ENCODE measurements at places on chromosomes 5 and 9. TPM values are rescaled to one million over a fixed set of nuclear protein-coding genes. Genes with fewer than 3 reads are reported as not detected.

DNA sequence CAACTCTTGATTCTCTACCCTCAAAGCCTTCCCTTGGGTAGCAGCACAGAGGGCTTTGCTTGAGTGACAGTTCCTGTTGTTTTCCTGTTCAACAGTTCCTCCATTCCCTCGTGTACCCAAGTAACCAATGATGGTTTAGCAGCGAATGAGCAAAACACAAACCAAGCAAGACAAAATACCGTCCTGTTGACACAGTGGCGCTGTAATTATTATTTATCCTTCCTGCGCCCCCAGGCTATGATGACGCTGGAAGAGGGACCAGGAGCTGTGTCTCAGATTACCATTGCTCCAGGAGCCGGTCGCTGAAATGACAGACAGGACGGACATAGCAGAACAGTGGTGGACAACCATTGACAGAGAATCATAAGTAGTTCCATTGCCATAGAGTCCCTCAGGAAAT, 154.8 kb downstream of the GADD45G start:
- no peak overlapping the region for H3K4me3 ChIP-seq
- no peaks in the 10 kb centered on the region for H3K27me3 ChIP-seq
- no peak overlapping the region for H3K27ac ChIP-seq
- no peak for DNase-seq

GRCh38 chr5:148374690-148375360, 8.9 kb upstream of the FBXO38 start:
- no peak for DNase-seq
- H3K27ac ChIP-seq, result no peak overlapping the region

DNA sequence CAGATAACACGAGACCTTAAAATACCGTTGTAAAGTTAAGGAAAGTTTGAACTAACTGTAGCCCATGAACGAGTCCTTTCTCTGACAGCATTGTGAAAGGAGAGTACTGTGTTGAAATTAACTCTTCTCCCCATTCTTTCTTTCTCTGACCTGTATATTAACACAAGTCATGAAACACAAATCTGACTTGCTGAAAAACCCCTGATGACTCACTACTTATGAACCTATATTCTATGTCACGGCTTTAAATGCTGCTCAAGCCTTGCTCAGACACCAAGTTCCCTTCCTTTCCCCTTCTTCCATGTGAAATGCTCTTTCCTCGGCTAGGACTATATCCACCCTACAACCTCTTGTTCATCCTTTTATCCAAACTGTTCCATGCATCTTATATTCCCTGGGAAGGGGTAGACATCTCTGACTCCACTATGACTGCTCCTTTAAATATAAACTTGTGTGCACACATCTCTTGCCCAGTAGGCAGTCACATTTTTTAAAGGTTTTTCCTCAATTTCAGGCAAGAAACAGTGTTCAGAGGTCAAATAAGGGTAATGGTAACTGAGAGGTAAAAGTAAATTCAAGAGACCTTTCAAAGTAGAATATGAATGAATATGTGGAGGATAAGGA, 142.9 kb downstream of the NFIB start:
- no peaks in the 10 kb centered on the region for H3K4me1 ChIP-seq
- H3K36me3 ChIP-seq, result no peaks in the 10 kb centered on the region
- H3K27me3 ChIP-seq, result no peaks in the 10 kb centered on the region
- no peak for DNase-seq

- no peaks in the 10 kb centered on the region for H3K4me1 ChIP-seq
- no peaks in the 10 kb centered on the region for H3K36me3 ChIP-seq
- H3K27ac ChIP-seq, result no peak overlapping the region
- H3K27me3 ChIP-seq, result no peaks in the 10 kb centered on the region
These were observed 78.6 kb downstream of the KCNT1 start for GRCh38 chr9:135780626-135781025.

GRCh38 chr5:178387856-178388190, 155.2 kb upstream of the PHYKPL start:
- no peak overlapping the region for H3K27ac ChIP-seq
- no peaks in the 10 kb centered on the region for H3K4me1 ChIP-seq
- no peaks in the 10 kb centered on the region for H3K36me3 ChIP-seq

DNA sequence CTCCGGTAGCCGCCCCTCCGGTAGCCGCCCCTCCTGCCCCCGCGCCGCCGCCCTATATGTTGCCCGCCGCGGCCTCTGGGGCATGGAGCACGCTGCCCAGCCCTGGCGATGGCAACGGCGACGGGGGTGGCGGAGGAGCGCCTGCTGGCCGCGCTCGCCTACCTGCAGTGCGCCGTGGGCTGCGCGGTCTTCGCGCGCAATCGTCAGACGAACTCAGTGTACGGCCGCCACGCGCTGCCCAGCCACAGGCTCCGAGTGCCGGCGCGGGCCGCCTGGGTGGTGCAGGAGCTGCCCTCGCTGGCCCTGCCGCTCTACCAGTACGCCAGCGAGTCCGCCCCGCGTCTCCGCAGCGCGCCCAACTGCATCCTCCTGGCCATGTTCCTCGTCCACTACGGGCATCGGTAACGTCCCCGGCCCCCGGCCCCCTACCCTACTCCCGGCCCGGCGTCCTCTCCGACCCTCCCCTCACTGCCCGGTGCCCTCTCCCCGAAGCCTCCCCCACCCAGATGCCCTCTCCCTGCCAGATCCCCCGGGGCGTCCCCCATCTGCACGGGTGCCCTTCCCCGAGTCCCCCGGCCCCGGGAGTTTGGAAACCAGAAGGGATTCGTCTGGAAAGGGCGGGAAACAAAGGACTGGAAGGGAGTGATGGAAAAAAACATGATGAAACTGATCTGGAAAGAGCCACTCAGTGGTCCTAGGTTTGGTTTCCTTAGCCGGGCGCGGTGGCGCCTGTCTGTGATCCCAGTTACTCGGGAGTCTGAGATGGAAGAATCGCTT, 417 bp downstream of the SRD5A1 start:
- H3K27me3 ChIP-seq, result no peaks in the 10 kb centered on the region
- peaks cover 44% of the 10 kb centered on the region for H3K4me1 ChIP-seq
- H3K27ac ChIP-seq, result peak overlapping the region; percentile 63
- no peak for DNase-seq
- H3K4me3 ChIP-seq, result peak overlapping the region; percentile 92

- peaks cover 96% of the 10 kb centered on the region for H3K4me1 ChIP-seq
- H3K27ac ChIP-seq, result peak overlapping the region; percentile 98
- no peaks in the 10 kb centered on the region for H3K27me3 ChIP-seq
- no peak for DNase-seq
These were observed 9.4 kb downstream of the CD180 start for GRCh38 chr5:67187006-67187715.

DNA sequence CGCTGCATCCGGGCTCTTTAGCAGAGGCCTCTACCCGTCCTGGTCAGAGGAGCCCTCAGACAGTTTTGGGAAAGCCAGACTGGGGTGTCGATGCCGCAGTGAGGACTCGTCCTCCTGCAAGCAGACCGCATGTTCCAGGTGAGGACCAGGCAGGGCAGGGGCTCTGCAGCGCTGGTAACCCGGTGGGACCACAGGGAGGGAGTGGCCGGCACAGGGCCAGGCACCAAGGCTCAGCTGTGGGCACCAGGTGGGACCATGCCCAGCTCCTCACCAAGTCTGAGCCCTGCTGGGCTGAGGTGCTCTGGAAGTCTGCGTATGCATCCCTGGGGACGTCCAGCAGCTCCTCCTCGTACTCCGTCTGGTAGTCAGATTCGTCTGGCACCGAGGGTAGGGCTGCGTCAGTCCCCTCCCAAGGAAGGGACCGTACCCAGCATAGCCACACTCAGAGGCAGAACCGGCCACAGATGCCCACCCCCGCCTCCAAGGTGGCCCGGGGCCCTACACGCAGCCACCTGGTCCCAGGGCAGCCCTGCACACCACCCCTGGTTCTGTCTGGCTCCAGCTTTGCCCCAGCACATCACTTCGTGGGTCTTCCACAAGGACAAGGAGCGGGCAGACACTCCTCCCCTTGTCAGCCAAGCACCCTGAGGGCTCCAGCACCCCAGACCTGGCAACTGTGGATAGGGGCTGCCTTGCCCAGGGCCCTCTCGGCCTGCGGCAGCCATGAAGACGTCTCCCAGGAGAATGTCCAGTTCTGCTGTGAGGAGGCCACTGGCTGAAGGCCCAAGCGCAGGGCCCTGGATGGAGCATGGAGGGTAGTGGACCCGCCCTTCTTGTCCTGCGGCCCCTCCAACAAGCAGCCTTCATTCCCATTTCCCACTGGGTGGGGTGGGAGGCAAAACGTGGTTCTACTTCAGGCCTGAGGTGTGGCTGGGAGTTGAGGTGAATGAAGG, 1.5 kb upstream of the NSMF start:
- H3K27me3 ChIP-seq, result no peaks in the 10 kb centered on the region
- peaks cover 16% of the 10 kb centered on the region for H3K4me1 ChIP-seq
- DNase-seq, result no peak

- H3K27me3 ChIP-seq, result peaks cover 8% of the 10 kb centered on the region
- H3K4me3 ChIP-seq, result no peak overlapping the region
- no peak overlapping the region for H3K27ac ChIP-seq
- no peaks in the 10 kb centered on the region for H3K36me3 ChIP-seq
- DNase-seq, result no peak
- H3K4me1 ChIP-seq, result peaks cover under 1% of the 10 kb centered on the region
These were observed 6.3 kb downstream of the PDE4D start for GRCh38 chr5:59887274-59887673.

DNA sequence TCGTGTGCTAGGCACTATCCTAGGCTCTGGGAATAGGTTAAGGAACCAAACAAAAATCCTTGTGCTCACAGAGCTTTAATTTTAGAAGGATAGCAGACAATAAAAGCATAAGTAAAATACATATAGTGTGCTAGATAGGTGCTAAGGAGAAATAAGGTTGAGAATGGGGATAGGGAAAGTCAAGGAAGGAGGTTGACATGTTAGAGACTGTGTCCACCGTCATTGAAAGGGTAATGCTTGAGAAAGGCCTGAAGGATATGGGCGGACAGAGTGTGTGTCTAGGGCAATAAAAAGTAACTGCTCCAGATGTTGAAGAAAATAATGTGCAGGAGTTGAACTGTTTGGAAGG, 482 bp upstream of the TDRD7 start:
- H3K36me3 ChIP-seq, result peaks cover 8% of the 10 kb centered on the region
- peak overlapping the region; percentile 77 for H3K27ac ChIP-seq
- peaks cover 41% of the 10 kb centered on the region for H3K4me1 ChIP-seq
- H3K4me3 ChIP-seq, result peak overlapping the region; percentile 87
- peaks cover 5% of the 10 kb centered on the region for H3K27me3 ChIP-seq
- no peak for DNase-seq

Gene GPX8
- not detected for total RNA-seq

Gene DND1
- 2.6 TPM for total RNA-seq

Gene PLAC8L1
- 0.37 TPM for total RNA-seq

Gene ACTL7B
- total RNA-seq, result not detected

Gene PCDH1
- total RNA-seq, result not detected

Gene DBN1
- total RNA-seq, result 3.9 TPM

Measured in activated B cell treated with CpG ODN at 0.5 μM for 24 hours (primary cell).